ENCODE measurements at places on chromosomes 3 and 15. TPM values are rescaled to one million over a fixed set of nuclear protein-coding genes. Genes with fewer than 3 reads are reported as not detected.

DNA sequence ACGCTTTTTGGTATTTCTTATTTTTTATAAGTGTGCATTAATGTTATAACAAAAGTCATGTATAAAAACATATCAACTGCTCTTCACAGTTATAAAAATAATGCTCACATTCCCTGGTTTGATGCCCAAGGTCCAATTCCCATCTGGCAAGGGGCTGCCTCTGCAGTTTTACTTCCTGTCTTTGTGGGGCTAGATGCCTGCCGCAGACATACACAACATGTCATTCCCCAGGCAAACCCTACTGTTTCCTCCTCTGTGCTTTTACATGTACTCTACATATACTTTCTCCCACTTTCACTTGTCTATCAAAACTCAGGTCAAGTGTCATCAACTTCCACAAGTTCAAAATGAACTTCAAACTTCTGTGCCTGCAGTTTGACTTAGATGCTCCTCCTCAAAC, 60.5 kb upstream of the ETV5 start:
- no peak for DNase-seq

DNA sequence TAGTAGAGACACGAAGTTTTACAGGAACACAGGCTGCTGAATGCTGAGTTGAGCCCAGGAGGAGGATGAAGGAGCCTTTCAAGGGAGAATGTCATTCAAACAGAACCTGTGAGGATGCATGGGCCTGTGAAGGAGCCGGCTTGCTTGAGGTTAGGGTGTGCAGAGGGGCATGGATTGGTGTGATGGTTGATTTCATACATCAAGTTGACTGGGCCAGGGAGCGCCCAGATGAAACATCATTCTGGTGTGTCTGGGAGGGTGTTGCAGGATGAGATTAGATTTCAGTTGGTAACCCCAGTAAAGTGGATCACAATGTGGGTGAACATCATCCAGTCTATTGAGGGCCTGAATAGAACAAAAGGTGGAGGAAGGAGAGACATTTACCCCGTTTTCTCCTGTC, 243.6 kb downstream of the EDEM1 start:
- no peak for DNase-seq

- DNase-seq: no peak
Measured at GRCh38 chr3:52428151-52429005, 16.5 kb downstream of the SEMA3G start.

DNA sequence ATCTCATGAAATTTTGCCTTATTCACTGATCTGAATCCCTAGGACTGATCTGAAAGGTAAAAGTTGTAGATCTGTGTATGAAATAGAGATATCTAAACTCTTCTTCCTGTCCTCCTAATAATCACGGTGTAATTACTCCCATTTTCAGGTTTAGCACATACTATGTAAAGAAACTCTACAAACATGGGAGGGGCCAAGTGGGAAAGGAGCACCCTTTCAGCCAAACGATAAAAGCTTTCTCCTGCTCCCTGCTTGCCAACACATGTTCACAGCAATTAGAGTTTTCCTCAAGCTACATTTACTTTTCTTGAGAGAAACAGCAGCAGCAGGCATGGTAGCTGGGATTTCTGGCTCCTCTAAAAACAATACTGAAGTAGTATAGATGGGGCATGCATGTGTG, 71.6 kb downstream of the CHAC1 start:
- DNase-seq: no peak

DNA sequence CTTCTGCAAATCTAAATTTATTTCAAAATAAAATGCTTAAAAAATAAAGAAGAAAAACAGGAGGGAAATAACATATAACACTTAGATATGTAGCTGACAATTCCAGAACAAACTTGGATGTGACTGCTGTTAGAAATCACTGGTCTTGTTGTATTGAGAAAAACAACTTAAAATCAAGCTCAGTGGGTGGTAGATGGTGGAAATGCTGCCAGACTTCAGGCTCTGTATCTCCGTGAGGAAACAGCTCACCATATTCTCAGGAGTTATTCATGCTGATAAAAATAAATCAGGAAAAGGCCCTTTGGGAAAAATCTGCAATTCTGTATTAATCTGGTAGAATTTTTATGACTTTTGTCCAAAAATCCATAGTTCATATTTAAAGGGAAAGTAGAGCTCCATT, 477.6 kb downstream of the RAP2B start:
- DNase-seq: no peak

GRCh38 chr15:95405447-95405846, 925.1 kb upstream of the NR2F2 start:
- DNase-seq: no peak

NDN gene
- 3.8 TPM for total RNA-seq

ATP8B4 gene
- 17.7 TPM for total RNA-seq

GRCh38 chr15:55627730-55628368, 39.7 kb upstream of the PYGO1 start:
- no peak for DNase-seq

LXN gene
- total RNA-seq: 52.2 TPM

ZPLD1 gene
- total RNA-seq: 0.08 TPM

- DNase-seq: no peak
Measured at GRCh38 chr3:35200056-35200455, 439.3 kb upstream of the ARPP21 start.

DNA sequence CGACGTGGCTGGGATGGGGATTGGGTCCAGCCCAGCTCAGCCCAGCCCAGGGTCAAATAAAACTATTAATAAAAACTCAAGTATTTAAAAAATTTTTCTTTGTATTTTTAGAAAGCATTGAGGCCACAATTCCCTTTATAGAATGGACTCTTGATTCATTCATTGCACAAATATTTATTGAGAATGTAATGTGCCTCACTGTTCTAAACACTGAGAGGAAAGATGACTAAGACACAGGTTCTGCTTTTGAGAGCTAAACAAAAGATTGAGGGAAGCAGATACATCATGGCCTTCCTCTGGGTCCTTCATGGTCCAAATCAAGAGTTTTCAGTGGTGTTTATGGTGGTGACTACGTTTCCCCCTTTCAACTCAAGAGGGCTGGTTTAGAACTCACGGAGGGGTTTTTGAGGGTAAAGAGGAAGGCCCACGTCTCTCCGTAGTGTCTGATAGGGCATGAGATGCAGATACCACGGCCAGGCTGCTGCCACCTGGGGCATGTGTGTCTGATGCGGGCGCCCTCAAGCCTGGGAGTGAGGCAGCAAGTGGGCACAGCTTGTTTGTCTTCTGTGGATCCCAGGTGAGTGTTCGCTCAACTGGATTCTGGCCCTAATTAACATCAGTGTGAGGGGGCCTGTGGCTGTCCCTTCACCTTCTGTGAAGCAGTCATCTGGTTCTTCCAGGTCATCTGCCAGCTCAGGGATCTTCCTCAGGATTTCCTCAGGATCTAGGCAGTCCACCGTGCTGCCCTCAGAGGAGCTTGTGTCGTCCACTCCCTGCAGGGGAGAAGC, 73.5 kb upstream of the SCN5A start:
- no peak for DNase-seq

TLR9 gene
- total RNA-seq: not detected

LZTFL1 gene
- total RNA-seq: 11.8 TPM

MAP1A gene
- total RNA-seq: 0.89 TPM

DNA sequence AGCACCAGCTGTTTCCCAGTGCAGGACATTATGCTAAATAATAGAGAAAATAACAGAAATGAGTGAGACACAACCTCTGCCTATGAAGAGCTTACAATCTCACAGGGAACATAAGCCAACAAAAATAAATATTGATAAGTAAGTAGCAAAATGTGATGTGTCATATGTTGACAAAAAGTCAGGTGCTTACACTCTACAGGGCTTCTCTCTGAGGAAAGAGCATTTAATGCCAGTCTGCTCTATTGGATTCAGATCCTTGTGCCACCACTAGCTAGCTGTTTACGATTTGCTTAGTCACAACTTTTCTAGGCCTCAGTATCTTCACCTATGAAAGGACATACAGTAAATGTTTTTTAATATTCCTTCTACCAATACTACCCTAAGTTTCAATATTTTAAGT, 500.9 kb upstream of the NAALADL2 start:
- DNase-seq: no peak

GRCh38 chr3:110311541-110311940, 760.1 kb upstream of the NECTIN3 start:
- DNase-seq: no peak

DNA sequence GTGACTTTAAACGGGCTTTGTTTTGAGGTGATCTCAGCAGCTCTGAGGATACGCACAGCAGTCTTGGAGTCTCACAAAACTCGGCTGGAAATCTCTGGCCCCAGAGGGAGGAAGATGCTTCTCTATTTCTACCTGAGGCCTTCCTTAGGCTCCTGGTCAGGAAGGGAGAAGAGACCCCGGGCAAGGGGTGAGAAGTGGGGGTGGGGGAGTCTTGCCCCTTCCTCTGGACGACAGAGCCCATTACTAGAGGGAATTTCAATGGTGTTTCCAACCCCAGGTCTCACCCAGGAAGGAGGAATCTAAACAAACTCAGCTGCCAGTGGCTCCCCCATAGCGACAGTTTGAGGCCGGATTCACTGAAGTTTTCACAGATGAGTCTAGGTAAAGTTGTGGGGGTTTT, 37.4 kb upstream of the PCSK6 start:
- DNase-seq: no peak

DNA sequence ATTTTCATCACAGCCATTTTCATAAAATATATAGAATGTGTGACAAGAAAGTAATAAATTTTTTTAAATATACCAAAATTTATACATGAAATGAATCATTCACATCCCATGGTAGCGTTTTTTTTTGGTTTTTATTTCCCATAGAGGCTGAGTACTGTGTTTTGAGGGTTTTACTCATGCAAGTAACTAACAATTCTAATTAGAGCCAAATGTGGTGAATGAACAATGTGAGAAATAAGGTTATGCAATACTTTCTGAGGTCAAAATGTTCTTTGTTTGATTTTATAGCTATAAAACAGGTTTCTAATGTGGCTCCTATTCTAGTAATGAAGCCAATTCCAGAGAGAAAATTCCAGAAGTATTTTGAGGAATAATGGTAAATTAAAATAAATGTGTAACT, 386.8 kb downstream of the TBC1D5 start:
- DNase-seq: no peak

DNA sequence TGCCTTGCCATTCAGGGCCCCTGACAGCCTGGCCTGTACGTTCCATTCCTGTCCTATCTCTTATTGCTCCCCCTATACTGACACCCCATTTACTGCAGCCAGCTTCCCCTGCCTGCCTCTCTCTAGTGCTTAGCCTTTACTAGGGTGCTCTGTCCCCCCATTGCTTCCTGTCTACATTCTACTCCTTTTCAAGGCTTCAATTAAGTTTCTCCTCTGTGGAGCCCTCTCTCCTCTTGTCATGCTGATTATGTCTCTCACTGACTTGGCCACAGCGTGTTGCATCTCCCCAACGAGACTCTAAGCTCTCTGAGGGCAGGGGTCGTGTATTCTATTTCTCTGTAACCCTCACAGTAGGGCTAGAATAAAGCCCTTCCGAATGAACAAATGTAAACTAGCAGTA, 185.2 kb downstream of the RPLP1 start:
- DNase-seq: peak; percentile 8

GRCh38 chr3:37725842-37726241, 135.8 kb upstream of the CTDSPL start:
- DNase-seq: no peak

TYRO3 gene
- 2.3 TPM for total RNA-seq

DNA sequence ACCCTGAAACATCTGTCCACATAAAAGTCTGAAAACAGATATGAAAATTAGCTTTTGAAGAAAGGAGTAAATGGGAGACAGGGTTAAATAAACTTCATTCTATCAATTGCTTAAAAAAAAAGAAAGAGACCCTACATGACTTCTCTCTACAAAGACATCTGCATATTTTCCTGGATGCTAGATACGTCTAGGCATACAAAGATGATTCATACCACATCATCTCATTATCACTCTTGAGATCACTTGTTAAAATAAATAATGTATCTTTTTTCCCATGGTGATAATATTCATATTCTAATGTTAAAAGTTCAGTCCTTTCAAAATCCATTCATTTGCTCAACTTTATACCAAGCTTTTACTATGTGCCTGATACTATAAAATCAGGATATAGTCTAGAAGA, 295.8 kb downstream of the MAGI1 start:
- DNase-seq: no peak

DNA sequence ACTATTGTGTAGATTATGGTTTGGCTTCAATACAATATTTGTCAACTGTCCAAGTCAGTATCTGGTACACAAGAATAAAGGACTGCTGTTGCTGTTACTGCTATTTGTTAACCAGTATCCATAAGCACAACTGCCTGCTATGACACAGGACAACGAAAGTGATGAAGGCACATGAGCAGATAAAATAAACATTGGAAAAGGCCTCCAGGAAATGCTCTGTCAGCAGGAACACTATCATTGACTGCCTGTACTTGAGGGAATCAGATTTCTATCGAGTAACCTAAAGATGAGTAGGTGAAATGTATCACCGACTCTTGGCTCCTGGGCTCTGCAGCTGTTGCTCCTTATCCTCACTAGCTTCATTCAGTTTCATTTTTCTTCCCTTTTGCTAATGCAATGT, 56.5 kb downstream of the FMN1 start:
- DNase-seq: no peak
